ENCODE measurements at places on chromosomes 16 and 17.
A peak's percentile ranks its signal among the peaks of the same experiment; 100 is the strongest.

DNA sequence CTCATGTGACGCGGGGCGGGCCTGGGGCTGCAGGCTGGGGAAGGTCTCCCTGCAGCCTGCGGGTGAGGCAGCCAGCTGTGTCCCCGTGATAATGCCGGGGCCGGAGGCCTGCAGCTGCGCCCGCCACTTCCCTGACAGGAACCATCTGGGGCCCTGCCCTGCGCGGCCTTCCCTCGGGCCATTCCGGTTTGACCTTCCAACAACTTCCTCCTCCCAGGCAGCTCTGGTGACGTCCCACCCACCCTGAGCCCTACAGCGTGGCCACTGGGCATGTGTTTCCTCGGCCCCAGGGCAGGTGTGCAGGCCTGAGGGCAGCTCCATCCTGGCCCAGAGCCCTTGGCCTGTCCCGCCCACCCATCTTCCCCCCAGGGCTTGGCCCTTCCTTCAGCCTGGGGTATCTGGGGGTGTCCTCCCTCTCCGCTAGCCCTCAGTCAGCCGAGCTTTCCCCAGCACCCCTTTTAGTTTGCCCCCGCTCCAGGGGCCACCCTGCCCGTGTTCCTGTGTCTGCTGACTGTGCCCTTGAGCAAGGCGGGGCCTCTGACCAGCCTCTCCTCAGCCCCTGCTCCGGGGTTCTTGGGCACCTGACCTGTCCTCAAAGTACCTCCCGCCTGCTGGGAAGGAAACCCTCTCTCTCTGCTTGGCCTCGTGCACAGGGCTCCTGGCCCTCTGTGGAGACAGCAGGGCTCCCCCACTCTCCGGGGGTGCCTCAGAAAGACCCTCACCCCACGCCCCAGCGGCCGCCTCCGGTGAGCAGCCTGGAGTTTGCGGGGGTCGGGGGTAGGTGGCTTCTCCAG, at the start of gene CBFA2T3:
Gene CBFA2T3 (minus strand): TSS at position 190 of the 794 bp plus-strand sequence. CDS start 400 bp downstream, outside the sequence.
- peak; percentile 81 for DNase-seq

DNA sequence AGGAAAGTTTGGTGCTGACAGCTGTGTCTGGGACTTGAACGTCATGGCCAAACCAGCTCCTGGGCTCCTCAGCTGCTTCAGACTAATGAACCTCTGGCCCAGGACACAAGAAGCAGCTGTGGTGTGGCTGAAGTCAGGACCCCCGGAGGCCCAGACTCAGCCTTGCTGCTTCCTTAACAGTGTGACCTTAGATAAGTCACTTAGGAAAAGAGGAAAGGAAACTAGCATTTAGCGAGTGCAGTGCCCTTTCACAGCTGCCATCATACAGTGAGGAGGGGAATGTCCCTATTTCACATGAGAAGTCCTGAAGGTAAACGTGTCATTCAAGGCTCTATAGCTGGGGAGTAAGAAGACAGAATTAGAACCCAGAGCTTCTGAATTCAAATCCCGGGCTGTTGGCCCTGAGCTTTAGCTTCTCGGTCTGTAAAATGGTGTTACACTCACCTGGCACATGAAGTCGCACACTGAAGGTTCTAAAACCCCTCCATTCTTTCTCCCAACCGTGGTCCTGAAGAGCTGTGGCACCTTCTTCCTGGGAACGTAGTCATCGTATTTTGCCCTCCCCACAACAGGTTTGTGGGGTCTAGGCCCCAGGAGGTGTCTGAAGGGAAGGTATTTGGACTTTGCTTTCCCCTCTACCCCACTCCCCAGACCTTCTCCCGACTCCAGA, 910 bp upstream of the RAMP2 start:
- no peak for DNase-seq

GRCh38 chr17:71003736-71004135, 834.4 kb downstream of the KCNJ2 start:
- no peak for DNase-seq

GRCh38 chr17:65395924-65396323, 165.5 kb downstream of the AXIN2 start:
- DNase-seq = no peak

DNA sequence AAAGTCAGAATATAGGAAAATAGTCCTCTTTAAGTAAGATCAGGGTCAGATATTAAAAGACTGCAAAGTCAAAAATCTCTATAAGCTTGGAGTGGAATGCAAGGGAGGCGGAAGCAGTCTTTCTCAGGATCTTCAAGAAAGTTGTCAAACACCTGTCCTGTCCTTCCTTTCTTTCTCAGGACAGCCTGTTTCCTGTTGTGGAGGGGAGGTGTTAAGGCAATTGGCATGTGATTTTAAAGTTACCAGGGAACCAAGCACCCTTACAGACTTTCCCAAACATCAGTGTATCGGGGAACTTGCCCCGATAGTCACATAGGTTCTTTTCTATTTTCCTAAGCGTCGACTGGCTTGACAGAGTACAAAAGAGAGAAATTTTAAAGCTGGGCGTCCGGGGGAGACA, 2.1 kb downstream of the ATP5PD start:
- DNase-seq = no peak

- DNase-seq = no peak
These were observed 26.9 kb upstream of the CDH1 start for GRCh38 chr16:68710211-68710610.

DNA sequence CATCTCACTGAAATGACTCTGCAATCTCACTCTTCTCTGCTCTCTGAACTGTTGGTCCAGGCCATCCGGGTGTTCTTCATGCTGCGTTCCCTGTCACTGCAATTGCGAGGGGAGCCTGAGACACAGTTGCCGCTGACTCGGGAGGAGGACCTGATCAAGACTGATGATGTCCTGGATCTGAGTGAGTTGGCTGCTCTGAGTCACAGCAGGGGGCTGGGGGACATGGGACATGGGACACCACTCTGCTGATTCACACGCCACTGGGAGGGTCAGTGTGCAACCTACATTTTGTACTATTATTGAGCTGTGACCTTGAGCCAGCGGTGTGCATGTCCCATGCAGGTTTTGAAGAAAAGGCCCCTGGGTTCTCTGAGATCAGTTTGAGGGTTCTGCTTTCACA, 116.5 kb downstream of the CLEC16A start:
- DNase-seq = peak; percentile 4

GRCh38 chr17:48629411-48629759, 3.2 kb upstream of the HOXB9 start:
- no peak for DNase-seq

- DNase-seq = no peak
These were observed 170.3 kb downstream of the MAF start for GRCh38 chr16:79430191-79430678.

DNA sequence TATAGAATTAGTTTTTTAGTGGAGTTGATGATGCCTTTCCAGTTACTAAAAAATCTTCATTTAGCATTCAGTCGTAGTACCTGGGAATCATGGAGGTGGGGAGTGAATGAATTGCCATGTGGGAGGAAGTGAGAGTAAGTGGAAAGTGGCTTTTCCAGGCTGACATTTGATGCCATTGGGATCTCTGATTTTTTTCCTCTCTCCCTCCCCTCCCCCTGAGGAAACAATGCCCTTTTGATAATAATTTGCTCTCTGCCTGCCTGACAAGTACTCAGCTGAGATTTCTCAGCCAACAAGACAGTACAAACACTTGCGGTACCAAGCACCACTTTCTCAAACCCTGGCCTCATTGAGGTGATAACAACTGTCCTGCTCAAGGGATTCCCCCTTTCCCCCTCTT, 2.2 kb downstream of the UBE2Z start:
- no peak for DNase-seq

DNA sequence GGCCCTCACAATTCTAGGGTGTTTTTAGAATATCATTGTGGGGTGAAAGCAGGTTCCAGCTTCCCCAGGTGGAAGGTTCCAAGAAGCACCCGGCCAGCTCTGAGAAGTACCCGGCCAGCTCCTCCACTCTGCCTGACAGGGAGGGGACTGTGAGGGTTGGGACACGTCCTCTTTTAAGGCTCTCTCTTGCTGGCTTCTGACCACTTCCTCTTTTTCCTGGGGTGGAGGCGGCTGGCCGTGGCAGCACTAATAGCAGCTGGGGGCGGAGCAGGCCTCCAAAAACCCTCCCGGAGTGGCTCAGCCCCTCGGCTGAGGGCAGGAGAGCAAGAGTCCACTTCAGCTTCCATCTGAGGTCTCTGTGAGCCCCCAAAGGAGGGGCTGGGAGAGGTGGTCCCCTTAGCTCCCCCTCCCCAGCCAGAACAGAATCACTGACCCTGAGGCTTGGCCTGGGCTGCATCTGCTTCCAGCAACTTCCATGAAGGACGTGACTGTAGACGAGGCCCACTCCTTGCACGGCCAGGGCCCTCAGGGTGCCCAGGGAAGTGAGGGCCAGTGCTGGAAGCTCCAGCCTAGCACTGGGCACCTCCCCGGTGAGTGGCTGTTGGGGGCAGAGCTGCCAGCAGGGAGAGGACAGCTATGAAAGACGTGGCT, 26.7 kb upstream of the PLCG2 start:
- peak; percentile 89 for DNase-seq

- DNase-seq = no peak
These were observed 298.3 kb downstream of the SLC39A11 start for GRCh38 chr17:72794152-72794551.

GRCh38 chr16:7745276-7745675, 412.6 kb downstream of the RBFOX1 start:
- no peak for DNase-seq

- DNase-seq = no peak
These were observed 37.9 kb downstream of the HEATR6 start for GRCh38 chr17:60040843-60041242.

DNA sequence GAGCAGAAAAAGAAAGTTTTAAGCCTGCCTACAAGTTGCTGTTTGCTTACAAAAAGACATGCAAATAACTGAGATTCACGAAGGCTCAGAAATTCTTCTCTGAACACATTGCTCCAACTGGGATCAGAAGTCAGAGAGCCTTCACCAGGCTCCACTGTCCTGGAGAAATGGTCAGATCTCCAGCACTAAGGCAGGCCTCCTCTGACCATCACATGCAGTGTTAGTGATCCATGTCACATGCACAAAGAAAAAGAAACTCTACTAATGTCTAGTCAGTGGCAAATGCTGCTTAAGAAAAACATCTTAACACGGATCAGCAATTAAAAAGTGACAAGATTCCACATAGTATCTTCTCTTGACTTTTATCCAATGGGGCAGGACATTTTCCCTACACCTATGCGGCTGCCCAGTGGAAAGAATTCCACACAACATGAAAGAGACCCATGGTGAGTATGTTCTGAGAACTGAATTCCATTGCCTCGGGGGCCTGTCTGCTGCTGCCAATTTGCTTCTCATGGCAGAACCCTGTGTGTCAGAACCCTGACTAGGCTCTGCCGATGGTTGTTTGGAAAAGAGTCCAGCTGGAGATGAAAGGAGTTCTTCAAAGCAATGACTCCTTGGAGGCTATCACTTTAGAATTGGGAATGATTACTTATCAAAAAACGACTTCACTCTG, 96.6 kb downstream of the HIC1 start:
- no peak for DNase-seq

DNA sequence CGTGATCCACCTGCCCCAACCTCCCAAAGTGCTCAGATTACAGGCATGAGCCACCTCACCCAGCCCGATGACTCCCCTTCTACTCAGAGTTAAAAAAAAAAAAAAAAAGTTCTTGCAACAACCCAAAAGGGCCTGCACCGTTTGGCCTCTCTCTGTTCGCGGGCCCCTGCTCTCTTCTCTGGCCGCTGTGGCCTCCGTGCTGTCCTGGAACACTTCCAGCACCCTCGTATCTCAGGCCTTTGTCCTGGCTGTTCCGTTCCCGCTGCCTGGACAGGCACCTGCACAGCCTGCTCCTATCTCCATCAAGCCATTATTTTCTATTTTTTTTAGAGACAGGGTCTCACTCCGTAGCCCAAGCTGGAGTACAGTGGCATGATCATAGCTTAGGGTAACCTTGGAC, 10.8 kb downstream of the MYO1C start:
- no peak for DNase-seq

DNA sequence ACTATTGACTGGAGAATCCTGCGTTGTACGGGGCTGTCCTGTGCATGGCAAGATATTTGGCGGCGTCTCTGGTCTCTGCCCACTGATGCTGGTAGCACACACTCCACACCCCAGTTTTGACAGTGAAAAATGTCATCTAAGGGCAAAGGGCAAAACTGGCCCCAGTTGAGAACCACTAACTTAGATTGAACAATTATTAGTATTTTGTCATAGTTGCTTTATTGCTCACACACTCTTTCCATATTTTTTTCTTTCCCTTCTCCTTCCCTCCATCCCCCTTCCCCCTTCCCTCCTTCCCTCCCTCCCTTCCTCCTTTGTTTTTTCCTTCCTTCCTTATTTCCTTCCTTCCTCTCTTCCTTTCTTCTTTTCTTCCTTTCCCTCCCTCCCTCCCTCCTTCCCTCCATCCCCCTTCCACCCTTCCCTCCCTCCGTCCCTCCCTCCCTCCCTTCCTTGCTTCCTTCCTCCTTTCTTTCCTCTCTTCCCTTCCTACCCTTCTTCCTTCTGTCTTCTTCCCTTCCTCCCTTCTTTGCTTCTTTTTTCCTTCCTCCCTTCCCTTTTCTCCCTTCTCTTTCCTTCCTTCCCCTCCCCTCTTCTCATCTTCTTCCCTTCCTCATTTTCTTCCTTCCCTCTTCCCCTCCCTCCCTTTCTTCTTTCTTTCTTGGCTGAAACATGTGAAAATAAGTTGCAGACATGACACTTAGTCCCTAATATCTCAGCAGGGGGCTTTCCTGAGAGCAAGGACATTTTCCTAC, 5.5 kb downstream of the SHISA9 start:
- DNase-seq = no peak

- no peak for DNase-seq
These were observed 42.4 kb upstream of the TRAP1 start for GRCh38 chr16:3759736-3760135.

DNA sequence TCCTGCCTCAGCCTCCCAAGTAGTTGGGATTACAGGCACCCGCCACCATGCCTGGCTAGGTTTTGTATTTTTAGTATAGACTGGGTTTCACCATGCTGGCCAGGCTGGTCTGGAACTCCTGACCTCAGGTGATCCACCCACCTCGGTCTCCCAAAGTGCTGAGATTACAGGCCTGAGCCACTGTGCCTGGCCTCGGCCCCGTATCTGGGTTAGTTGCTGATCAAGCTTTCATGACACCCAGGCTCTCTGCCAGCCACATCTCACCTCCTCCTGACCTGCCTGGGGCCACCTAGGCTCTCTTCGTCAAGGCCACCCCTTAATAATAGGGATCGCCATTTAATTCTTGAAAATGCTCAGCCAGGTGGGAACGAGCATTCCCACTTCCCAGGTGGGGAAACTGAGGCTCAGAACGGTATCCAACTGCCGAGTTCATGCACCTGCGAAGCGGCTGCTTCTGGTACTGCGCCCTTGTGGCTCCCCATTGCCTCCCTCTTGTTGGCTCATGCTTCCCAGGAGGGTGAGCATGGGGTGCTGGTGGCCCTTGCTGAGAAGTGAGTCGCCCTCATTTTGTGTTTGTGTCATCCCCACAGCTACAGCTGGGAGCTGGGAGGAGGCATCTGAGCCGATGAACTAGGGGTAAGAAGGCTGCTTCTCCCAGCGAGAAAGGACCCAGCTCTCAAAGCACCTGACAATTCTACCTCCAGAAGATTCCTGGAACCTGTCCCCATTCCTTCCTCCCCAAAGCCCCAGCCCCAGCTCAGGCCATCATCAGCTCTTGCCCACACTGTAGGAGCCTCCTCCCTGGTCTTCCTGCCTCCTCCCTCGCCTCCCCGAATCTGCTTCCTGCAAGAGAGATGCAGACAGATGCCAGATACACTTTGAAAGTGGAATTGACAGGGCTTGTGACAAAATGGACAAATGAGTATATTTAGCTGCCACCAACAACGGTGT, 17.3 kb upstream of the SNN start:
- DNase-seq = no peak
